ENCODE measurements at places on chromosomes 16 and 17. TPM values are rescaled to one million over a fixed set of nuclear protein-coding genes. Genes with fewer than 3 reads are reported as not detected.

The EVI2B gene
- not detected for total RNA-seq

DNA sequence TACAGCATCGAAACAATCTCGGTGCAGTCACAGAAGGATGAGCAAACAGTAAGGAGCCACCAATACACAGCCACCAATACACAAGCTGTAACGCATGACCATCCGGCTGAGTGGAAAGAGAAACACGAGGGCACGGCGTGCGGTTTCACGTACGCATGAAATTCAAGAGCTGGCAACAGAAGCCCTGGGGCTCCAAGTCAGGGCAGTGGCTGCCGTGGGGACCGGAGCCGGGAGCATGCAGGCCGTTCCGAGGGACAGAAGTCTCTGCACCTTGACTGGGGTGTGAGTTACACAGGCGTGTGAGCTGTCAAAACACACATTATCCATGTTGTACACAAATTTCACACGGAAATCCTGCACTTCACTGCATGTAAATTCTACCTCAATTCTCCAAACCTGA, 50.6 kb upstream of the METRNL start:
- H3K4me3 ChIP-seq, result no peak overlapping the region
- H3K36me3 ChIP-seq, result no peaks in the 10 kb centered on the region
- H3K4me1 ChIP-seq, result no peaks in the 10 kb centered on the region

- no peak overlapping the region for H3K27ac ChIP-seq
- no peak overlapping the region for H3K4me3 ChIP-seq
- no peaks in the 10 kb centered on the region for H3K27me3 ChIP-seq
- no peaks in the 10 kb centered on the region for H3K36me3 ChIP-seq
Observed at GRCh38 chr17:73029991-73030390, 62.5 kb downstream of the SLC39A11 start.

DNA sequence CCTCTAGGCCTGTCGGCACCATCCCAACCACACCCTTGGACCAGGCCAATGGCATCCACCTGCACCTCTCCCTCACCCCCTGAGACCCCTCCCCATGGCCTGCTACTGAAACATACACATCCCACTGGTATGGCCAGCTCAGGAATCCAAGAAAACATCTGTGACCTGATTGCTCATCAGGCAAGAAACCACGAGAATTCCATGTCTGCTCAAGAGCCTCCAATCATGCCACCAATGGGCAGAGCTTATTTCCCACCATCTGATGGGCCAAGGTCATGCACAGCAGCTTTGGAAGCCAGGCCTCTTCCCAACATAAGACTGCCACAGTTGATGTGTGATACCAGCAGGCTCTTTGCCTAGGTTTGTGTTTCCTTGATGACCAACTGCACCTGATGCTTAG, 190.1 kb downstream of the C16orf78 start:
- no peak overlapping the region for H3K27ac ChIP-seq
- no peaks in the 10 kb centered on the region for H3K36me3 ChIP-seq

The CACNA1H gene
- total RNA-seq, result 27.2 TPM

The HS3ST6 gene
- total RNA-seq, result not detected

- H3K36me3 ChIP-seq, result no peaks in the 10 kb centered on the region
- H3K27ac ChIP-seq, result no peak overlapping the region
- no peak overlapping the region for H3K4me3 ChIP-seq
- no peaks in the 10 kb centered on the region for H3K4me1 ChIP-seq
Observed at GRCh38 chr16:87524407-87524806, 31.6 kb upstream of the ZCCHC14 start.

DNA sequence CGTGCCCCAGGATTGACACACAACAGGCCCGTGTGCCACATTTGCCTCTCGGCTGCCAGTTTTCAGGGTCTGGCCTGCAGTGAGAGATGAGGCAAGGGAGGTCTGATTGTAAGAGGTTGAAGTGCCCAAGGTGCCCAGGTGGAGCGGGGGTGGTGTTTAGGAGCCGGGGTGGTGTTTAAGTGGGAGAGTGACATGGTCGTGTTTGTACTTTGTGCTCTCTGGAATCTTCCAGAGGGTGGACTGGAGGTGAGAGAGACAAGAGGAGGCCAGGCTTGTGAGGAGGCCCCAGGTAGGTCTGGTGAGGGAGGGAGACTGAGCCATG, 10.5 kb downstream of the SLC5A10 start:
- DNase-seq, result no peak
- H3K27me3 ChIP-seq, result no peaks in the 10 kb centered on the region
- no peaks in the 10 kb centered on the region for H3K36me3 ChIP-seq
- no peak overlapping the region for H3K27ac ChIP-seq

DNA sequence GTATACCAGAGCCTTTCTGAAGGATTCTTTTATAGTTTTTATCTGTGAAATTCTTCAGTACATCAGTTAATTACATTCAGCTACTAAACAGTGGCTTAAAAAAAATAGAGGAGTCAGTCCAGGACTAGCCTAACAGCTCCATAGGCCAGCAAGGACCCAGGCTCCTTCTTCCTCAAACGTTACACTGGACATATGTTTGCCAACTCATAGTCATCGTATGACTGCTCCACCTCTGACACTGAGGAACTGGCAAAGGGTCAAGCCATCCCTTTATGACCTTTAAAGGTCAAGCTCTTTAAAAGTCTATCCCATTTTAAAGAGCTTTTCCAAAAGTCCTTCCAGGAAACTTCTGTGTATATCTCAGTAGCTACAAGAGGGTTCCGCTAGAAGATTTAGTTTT, 36.6 kb downstream of the PHLPP2 start:
- H3K4me3 ChIP-seq, result no peak overlapping the region
- DNase-seq, result no peak
- no peak overlapping the region for H3K27ac ChIP-seq
- H3K27me3 ChIP-seq, result no peaks in the 10 kb centered on the region

DNA sequence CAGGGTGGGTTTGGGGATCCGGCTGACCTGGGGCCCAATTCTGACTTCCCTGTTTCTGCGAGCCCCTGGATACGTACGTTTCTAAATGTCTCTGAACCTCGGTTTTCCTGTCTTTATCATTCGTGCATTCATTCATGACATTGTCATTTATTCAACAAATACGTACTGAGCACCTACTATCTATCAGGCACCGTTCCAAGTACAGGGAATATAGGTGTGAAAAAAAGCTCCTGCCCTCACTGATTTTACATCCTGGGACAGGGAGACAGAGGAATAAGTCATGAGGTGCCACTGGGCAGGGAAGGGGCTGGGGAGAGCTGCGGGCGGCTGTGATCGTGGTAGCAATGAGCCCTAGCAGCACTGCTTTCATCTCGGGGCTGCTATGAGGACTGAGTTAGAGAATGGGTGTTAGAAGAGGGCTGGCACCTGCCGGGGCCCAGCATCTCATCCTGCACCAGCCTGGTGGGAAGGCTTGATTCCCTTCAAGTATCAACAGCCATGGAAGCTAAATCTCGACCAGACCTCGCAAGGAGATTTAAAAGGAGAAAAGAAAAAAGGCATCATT, 88.3 kb upstream of the DNAH17 start:
- no peak for DNase-seq
- no peaks in the 10 kb centered on the region for H3K36me3 ChIP-seq
- no peaks in the 10 kb centered on the region for H3K4me1 ChIP-seq
- no peak overlapping the region for H3K4me3 ChIP-seq

The NOG gene
- 0.35 TPM for total RNA-seq

- no peak overlapping the region for H3K4me3 ChIP-seq
- DNase-seq, result no peak
- H3K27ac ChIP-seq, result no peak overlapping the region
- H3K27me3 ChIP-seq, result no peaks in the 10 kb centered on the region
Observed at GRCh38 chr16:29992344-29992967, 3.0 kb downstream of the HIRIP3 start.

The CACNA1G gene
- 4.9 TPM for total RNA-seq

The PTX4 gene
- not detected for total RNA-seq

The TBC1D3 gene
- not detected for total RNA-seq

GRCh38 chr16:12191102-12191501, 214.6 kb downstream of the SNX29 start:
- no peak overlapping the region for H3K27ac ChIP-seq
- H3K4me1 ChIP-seq, result 0 out of 2 replicates have a peak, but pooled peaks cover 4% of the 10 kb centered on the region
- no peak for DNase-seq

- H3K27me3 ChIP-seq, result peaks cover 24% of the 10 kb centered on the region
- DNase-seq, result no peak
- H3K27ac ChIP-seq, result no peak overlapping the region
- no peaks in the 10 kb centered on the region for H3K36me3 ChIP-seq
- no peaks in the 10 kb centered on the region for H3K4me1 ChIP-seq
Observed at GRCh38 chr16:23753908-23754593, 775 bp upstream of the CHP2 start.

The CDH1 gene
- 319 TPM for total RNA-seq

The TM4SF5 gene
- total RNA-seq, result not detected

DNA sequence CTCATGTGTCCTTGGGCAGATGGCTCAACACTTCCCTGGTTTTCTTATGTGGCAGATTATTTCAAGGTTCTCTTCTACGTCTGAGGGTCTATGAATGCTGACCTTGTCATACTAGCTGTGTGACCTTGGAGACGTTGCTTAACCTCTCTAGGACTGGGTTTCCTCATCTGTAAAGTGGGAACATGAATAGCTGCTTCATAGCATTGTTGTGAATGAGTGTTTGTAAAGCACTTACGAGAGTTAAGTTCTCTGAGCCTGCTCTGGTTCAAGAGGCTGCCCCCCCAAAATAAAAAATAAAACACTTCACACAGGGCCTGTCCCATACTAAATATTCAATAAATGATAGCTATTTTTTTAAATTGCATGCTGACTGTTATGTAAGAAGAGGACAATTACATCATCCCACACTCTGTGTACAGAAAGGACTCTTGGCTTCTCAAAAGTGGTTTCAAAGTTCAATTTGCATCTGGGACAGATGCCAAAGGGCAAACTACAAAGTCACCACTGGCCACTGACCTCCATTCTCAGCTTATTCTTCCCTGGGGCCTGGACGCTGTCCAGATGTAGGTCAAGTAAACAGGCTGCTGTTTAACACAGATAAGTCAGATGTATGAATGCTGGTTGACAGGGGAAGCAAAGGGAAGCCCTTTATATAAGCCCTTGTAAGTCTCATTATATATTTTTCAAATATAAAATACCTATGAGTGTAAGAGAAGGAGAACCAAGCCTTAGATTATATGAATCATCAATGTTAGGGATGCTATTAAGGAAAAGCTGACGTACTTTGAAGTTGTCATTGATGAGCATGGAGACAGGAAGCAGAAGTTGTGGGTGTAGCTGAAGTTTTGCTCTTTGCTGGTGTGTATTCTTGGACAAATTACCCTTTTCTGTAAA, 15.4 kb upstream of the NDEL1 start:
- H3K4me1 ChIP-seq, result no peaks in the 10 kb centered on the region
- no peaks in the 10 kb centered on the region for H3K27me3 ChIP-seq
- no peak overlapping the region for H3K4me3 ChIP-seq
- DNase-seq, result no peak
- no peak overlapping the region for H3K27ac ChIP-seq

The ABCC11 gene
- total RNA-seq, result not detected
